Activated CD8-positive, alpha-beta memory T cell treated with anti-CD3 and anti-CD28 coated beads for 48 hours (primary cell): ENCODE measurements at places on chromosomes 5 and 9.
A peak's percentile ranks its signal among the peaks of the same experiment; 100 is the strongest.

- no peak for DNase-seq
Measured at GRCh38 chr9:133916159-133916541, 76.0 kb downstream of the VAV2 start.

- no peak for DNase-seq
Measured at GRCh38 chr9:88979021-88979420, 12.2 kb upstream of the S1PR3 start.

GRCh38 chr5:109878887-109879286, 189.2 kb downstream of the MAN2A1 start:
- no peak for DNase-seq

GRCh38 chr9:89752154-89752553, 147.3 kb downstream of the GADD45G start:
- no peak for DNase-seq

DNA sequence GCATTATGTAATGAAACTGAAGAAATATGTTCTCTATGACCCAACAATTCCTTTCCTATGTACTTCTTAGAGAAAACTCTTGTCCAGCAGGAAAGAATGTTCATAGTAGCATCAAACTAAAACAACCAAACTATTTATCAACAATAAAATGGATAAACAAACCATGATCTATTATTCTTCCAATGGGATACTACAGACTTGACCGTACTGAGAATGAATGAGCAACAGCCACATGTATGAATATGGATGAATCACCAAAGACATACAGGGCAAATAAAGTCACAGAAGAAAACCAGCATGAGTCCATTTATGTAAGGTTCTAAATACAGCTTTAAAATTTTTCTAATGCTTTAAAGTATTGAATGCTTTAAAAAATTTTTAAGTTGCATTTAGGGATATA, 73.6 kb upstream of the SUSD1 start:
- no peak for DNase-seq

- no peak for DNase-seq
Measured at GRCh38 chr9:127207734-127208410, 56.7 kb upstream of the GARNL3 start.

GRCh38 chr5:102772273-102772672, 17.2 kb downstream of the PAM start:
- DNase-seq: no peak

DNA sequence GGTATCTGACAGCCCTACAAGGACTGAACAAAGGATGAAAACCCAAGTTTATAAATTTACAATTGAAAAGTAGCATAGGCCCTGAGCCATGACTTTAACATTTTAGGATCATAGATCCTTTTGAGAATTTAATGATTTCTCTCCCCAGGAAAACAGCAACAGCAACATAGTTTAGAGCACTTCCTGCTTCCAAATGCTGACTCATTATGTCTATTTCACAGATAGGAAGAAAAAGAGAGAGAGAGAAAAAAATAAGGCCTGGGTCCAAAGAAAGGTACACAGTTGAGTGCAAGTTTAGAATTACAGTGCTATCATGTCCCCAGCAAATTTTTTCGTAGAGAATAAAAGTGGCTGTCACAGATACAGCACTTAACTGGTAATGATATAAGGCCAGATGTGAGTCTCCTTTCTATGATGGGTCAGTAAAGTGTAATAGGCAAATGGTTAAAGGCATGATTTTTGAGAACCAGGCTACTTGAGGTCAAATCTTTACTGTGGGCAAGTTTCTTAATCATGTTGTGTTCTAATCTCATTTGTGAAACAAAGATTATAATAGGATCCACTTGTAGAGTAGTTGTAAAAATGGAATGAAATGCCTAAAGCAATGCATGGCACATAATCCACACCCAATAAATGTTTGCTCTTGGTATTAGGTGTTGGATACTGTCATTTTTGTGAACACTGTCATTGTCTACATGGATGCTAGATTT, 12.3 kb upstream of the PPP2R2B start:
- no peak for DNase-seq

DNA sequence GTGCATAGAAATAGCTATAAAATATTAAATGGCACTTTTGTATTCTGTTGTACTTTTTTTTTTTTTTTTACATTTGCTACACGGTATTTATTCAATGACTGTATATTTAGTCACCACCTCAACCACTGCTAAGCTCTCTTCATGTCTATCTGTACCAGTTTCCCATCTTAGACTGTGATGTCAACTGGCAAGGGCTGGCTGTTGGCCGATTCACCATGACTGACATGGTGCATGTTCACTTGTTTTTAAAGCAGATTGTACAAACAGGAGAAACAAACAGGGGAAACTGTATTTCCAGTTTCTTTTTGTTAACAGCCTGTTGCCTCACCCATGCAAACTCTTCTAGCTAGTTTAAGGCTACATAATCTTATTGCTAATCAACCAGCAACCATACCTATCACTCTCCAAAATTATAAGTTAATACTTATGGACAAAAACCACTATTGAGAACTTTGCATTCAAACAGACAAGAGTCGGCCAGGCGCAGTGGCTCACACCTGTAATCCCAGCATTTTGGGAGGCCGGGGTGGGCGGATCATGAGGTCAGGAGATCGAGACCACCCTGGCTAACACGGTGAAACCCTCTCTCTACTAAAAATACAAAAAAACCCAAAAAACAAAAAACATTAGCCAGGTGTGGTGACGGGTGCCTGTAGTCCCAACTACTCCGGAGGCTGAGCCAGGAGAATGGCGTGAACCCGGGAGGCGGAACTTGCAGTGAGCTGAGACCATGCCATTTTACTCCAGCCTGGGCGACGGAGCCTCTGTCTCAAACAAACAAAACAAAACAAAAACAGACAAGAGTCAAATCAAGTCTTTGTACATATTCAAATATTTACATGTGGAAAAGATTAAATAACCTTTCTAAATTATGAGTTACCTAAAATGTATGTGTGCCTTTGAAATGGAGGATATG, 13.2 kb downstream of the ZFAND5 start:
- no peak for DNase-seq

DNA sequence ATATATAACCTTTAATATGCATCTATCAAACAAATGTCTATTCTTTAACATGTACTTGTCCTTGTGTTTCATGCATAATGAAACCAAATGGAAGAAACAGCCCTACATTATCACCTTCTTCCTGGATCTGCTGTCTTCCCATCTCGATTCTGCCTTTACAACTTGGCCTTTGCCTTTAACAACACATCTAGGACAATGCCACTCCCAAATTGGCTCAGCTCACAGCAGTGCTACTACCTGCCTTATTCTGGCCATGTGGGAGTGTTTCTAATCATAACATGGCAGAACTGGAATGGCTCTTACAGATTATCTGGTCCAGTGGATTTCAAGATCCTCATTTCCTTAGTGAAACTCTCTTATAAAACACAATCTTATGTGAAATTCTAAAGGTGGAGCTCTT, 176.5 kb downstream of the CARTPT start:
- DNase-seq: no peak

DNA sequence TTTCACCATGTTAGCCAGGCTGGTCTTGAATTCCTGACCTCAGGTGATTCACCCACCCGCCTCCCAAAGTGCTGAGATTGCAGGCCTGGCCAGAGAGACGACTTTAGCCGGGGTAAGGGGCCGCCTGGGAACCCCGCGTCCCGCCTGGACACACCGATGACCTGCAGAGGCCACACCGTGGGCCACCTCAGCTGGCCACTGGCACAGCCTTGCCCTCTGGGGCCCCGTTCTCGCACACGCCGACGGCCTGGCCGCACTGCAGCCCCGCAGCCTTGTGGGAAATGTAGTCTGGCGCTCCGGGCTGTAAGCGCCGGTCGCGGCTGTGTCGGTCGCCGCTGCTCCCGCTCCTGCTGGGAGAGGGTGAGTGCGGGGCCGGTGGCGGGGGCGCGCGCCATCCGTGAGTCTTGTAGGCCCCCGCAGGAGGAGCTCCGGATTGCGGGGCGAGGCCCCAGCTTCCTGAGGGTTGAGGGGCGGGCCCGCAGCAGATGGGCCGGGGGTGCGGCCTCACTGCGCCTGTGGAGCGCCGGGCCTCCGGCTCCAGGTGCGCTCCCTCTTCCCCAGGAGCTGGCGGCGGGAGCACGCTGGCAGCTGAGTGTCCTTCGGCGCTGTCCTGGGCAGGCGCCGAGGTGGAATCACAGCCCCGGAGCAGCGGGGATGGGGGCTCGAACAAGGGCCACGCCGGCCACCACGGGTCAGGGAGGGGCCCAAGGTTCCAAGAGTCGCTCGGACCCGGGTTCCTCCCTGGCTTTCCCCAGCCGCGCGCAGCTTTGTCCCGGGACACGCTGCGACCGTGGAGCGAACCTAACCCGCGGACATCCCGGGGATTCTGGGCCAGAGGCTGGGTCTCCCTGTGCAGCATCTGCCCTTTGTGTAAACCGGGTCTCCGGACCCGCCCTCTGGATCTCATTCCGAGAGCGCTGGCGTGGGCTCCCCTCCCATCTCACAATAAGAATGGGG, at the start of gene ZFP2:
TSS of gene ZFP2 (plus strand) at position 299 of the 957 bp plus-strand sequence. CDS start 35,401 bp downstream, outside the sequence.
- DNase-seq: peak; percentile 12

GRCh38 chr5:150780187-150780692, 1.7 kb downstream of the SMIM3 start:
- DNase-seq: peak; percentile 32

DNA sequence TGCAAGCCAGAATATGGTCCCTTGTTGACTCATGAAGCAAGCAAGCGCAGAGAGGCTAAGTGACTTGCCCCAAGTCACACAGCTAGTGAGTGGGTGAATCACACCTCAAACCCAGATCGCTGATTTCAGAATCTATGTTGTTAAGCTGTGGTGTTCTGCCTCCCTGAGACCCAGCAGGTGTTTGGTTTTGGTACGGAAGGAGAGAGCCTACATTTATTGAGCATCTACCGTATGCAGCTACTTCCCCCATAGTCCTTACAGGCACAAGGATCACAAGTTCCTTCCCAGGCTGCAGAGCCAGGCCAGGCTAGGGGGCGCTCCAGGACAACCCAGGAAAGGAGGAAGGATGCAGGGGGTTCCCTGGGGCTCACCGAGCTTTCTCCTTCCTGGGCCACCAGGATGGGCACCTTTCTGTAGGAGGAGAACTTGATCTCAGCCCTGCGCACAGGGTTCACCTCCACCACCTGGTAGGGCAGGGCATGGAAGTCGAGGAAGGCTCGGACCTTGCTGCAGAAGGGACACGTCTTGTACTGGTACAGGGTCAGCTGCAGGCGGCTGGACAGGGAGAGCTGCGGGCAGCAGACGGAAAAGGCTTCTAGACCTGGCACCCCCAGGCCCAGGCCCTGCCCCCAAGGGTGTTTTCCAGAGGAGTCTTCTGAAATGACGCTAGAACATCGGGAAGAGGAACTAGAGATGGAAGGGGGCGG, 2.5 kb downstream of the PTGES2 start:
- DNase-seq: no peak

DNA sequence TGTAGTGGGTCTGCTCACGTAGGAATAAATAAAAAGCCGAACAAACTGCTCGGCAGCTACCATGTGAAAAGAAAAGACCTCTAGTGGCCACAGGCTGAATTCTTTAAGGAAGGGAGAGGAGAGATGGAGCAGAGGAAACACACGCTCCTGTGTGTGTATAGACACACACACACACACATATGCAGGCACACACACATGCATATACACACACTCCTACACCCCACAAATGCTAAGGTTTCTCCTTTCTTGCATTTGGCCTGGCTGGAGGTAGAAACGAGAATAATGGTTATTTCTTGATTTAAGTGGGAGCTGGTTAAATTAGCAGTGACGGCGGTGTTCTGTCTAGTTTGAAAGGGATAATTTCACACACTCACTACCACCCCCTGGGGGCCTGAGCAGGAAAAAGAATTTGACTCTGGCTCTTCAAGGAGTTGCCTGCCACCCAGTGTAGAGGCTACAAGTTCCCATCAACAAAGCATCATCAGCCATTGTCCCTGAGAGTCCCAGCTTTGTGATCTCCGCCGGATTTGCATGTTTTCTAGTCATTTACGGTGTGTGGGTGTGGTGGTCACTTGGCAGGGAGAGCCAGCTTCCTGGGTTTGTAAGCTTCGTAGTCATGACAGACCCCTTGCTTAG, at the start of gene INSYN2B:
TSS of gene INSYN2B (minus strand) at position 78 of the 636 bp plus-strand sequence. CDS start 96,597 bp downstream, outside the sequence.
- DNase-seq: no peak

DNA sequence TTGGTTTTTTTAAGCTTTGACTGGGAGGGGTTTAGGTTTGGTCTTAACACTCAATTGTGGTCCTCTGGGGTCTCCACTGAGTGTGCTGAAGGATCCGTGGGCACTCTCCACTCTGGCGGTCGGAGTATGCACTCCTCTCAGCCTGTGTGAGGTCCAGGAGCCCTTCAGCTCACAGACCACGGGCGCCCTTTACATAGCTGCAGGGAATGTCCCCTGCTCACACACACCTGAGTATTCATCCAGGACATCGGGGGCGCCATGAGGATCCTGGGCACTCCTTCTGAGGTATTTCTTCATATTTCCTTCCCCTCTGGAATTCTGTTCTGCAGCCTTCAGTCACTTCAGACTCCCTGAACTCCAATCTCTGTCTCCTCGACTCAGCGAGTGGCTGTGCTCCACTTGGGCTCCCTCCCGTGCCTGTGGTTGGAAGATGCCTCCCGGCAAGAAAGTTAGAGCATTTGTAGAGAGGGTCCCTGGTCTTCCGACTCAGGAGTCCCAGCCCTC, 12.5 kb downstream of the TRIP13 start:
- DNase-seq: no peak

DNA sequence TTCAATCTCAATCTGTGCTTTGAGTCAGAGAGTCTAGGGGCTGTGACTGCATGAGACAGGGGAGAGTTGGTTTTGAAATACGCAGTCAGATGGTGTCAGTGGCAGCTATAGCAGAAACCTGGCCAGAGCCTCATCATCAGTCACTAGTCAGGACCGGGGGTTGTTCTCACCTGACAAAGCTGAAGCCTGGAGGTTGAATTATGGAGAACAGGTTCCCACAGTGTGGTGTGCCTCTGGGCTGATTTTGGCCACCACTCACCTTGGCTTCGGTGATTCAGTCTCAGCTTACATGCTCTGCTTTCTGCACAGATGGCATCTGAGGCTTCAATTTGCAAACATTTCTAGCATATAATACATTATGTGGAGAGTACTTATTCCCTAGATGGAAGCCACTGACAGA, 387.3 kb downstream of the YTHDC2 start:
- no peak for DNase-seq

DNA sequence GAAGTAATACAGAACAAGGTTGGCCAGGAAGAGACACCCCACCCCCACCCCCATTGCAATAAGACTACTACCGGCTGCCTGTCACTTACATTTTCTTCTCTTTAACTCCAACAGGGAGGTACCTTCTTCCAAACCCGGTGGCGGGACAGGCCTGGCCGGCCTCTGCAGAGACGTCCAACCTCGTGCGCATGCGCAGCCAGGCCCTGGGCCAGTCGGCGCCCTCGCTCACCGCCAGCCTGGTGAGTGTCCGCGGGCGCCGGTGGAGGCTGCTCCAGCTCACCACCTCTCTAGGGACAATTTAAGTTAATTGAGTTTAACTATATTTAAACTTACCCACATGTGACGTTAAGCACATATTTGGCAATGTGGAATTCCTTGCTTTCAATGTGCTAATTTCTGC, 192.4 kb downstream of the MAST4 start:
- no peak for DNase-seq

DNA sequence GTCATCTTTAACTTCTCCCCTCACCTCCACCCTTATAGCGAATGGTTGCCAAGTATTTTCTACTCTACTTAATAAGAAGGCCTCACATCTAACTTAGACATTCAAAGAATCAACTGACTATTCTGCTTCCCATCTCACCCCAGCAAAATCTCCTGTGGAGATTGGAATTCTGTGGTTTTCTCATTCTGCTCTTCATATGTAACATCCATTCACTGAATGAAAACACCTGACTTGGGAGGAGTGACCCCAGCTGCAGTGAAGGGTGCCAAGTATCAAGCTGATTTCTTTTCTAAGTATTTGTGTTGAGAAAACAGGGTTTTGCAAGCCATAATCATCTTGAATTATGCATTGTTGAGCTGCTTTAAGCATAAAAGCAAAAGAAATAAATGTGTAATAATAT, 42.5 kb upstream of the TAF1L start:
- no peak for DNase-seq
